Fibroblast of lung (primary cell): ENCODE measurements at places on chromosomes 2 and 18. TPM values are rescaled to one million over a fixed set of nuclear protein-coding genes. Genes with fewer than 3 reads are reported as not detected.

The ALLC gene
- not detected in 2 replicates for total RNA-seq

The INHBB gene
- under 0.01 TPM in 1 of 2 replicates, not detected in the other for total RNA-seq

The IL36A gene
- not detected in 2 replicates for total RNA-seq

- DNase-seq, result peak; percentile 26
Observed at GRCh38 chr18:41642756-41643155, 312.3 kb upstream of the PIK3C3 start.

DNA sequence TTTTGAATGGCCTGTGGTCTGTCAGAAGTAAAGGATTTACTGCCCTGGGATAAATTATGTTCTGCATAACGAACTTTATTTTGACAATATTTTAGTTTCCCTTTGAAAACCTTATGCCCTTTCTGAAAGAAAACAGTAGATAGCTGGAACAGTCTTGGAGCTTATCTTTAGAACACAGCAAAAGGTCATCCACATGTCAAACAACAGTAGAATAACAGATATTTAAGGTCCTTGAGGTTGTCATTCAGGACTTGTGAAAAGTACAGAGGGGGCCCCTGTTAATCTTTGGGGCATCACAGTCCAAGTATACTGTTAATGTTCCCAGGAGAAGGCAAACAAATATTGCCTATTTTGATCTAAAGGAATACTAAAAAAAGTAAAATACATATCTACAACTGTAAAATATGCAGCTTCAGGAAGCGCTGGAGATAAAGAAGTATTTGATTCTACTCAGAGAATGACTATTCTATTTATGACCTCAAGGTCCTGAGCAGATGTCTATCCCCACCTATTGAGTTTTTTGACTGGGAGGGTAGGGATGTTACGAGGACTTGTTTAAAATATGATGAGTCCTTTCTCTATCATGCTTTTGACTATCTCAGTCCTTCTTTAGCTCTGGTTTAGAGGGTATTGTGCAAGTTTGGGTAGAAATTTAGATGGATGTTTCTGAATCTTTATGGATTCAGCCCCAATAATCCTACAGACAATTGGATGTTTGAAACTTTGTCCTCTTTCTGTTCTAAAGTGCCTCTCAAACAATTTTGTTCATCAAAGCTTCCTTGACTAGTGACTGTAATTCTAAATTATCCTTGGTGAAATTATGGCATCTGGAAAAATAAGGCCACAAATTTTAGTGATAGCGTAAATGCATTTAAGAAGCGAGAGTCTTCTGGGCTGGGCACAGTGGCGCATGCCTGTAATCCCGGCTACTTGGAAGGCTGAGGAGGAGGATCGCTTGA lies 25.1 kb upstream of the TMEM214 start:
- DNase-seq, result no peak

- DNase-seq, result no peak
Observed at GRCh38 chr2:5535301-5535700, 156.9 kb upstream of the SOX11 start.

- no peak for DNase-seq
Observed at GRCh38 chr2:96806468-96807126, 9.5 kb upstream of the CNNM3 start.

DNA sequence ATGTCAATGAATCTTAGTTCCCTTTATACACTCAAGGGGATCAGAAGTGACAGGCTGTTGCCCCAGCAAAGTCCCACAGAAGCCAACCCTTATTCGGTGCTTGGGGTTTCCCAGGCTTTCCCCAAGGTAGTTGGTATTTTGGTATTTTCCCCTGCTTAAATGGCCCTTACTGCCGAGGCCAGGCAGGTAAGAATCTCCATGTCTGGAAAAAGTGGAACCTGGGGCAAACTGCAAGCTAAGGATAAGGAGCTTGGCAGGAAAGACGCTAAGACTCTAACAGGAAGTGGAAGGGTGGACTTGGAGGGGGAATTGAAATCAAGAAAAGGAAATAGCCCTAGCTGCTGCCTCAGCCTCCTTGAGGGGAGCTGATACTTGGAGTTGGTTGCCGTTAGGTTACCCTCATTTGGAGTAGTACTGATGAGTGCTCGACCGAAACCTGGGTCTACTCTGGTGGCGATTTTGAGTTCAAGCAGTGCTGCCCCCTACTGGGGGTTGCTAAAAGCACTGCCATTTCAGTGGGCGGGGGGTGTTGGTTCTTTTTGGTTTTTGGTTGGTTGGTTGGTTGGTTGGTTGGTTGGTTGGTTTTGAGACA lies 3.3 kb upstream of the GPBAR1 start:
- DNase-seq, result no peak

DNA sequence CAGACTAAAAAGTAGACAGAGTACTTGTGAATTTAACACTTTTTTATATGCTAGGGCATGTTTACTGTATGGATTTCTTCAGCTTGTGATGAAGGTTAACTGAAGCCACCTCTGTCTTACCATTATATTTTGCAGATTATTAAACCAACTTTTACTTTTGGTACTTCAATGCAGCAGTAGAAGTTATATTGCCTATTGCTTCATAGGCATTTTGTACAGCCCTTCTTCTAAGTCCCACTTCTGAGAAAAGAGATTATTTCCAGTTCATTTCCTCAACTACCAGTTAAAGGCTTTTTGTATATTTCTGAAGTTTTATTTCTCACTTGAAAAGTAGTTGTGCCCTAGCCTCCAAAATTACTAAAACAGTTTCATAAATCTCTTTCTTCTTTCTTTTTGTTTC lies 256.4 kb upstream of the FBXO11 start:
- no peak for DNase-seq

DNA sequence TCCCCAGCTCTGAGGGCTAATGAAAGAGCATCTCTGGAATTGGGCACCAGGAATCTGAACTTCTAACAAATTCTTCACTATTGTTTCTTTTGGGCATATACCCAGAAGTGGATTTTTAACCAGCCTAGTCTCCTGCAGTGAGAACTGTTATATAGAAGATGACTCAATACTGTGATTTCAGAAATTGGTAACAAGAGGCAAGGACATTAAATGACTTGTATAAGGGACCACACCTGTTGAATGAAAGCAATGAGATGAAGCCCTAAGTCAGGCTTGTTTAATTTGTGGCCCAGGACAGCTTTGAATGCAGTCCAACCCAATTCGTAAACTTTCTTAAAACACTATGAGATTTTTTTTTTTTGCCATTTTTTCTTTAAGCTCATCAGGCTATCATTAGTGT lies 57.9 kb downstream of the EPC2 start:
- DNase-seq, result no peak

- no peak for DNase-seq
Observed at GRCh38 chr2:62565309-62565908, 59.4 kb upstream of the TMEM17 start.
